Esophagus squamous epithelium (tissue), 5 donors: ENCODE measurements at places on chromosomes 5 and 9. TPM values are rescaled to one million over a fixed set of nuclear protein-coding genes. Genes with fewer than 3 reads are reported as not detected.

Gene CHSY3
- not detected for total RNA-seq

Gene DOK3
- 2.4 TPM for total RNA-seq

Gene TMEM215
- not detected for total RNA-seq

Gene SV2C
- 0.09 TPM for total RNA-seq

Gene ANKRD18B
- 10.8 TPM for total RNA-seq

Gene SARDH
- total RNA-seq = not detected

Gene LYRM7
- 6.6 TPM for total RNA-seq

Gene NR5A1
- total RNA-seq = not detected

Gene ARID3C
- not detected for total RNA-seq

Gene PPIC
- total RNA-seq = 21.7 TPM

Gene LMBRD2
- 6.9 TPM for total RNA-seq

Gene STKLD1
- total RNA-seq = 0.38 TPM

Gene KIF4B
- total RNA-seq = not detected

Gene TNFSF15
- 1.5 TPM for total RNA-seq

Gene GRIA1
- total RNA-seq = 0.12 TPM

Gene THBS4
- 1.7 TPM for total RNA-seq

Gene GPR150
- not detected for total RNA-seq
